ENCODE measurements at places on chromosomes 4 and X. TPM values are rescaled to one million over a fixed set of nuclear protein-coding genes. Genes with fewer than 3 reads are reported as not detected.

FAM114A1 gene
- total RNA-seq = 85.9 TPM

DNA sequence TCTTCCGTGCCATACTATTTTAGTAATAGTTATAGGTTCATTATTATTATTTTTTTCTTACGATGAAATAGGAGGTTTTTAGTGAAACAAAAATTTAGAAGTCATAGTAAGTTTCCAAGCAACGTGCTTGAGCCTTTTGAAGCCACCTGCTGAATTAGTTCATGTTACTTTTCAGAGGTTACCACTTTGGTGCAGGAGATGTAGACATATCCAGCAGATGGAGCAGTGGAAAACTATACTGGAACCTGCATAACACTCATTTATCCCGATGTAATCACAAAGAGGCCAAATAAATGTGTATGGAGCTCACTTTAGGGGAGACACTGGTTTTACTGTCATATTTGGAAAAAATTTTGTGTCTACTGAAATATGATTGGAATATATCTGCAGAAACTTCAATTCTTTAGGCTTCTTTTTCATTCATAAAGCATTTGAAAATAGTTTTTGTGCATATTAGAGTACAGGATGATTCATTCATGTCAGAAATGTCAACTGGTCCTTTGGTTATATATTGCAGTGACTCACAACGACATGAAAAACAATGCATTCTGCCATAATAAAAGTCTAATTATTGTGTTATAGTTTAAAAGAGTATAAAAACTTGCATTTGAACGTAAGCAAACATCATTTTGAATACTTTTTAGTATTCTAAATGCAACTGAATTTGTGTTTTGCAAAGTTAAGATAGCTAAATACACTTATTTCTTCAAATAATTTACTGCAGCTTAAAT, 2182.9 kb upstream of the TENM3 start:
- no peak for DNase-seq

DNA sequence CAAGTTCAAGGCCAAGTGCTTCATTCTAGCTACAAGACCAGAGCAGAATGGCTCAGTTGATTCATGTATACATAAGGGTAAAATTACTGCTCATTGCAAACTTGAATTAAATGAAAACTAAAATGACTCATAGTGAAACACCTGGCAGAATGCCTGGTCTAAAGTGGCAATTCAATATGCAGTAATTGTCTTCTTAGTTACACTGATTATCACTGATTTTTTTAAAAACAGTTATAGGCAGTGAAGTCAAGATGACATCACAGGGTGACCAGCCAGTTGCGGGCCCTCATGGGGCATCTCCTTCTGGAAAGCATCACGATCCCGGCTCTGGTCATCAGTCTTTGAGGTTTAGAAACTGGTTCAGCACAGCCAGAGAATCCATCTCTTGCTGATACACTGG, 154.2 kb downstream of the RAB28 start:
- DNase-seq = no peak

DNA sequence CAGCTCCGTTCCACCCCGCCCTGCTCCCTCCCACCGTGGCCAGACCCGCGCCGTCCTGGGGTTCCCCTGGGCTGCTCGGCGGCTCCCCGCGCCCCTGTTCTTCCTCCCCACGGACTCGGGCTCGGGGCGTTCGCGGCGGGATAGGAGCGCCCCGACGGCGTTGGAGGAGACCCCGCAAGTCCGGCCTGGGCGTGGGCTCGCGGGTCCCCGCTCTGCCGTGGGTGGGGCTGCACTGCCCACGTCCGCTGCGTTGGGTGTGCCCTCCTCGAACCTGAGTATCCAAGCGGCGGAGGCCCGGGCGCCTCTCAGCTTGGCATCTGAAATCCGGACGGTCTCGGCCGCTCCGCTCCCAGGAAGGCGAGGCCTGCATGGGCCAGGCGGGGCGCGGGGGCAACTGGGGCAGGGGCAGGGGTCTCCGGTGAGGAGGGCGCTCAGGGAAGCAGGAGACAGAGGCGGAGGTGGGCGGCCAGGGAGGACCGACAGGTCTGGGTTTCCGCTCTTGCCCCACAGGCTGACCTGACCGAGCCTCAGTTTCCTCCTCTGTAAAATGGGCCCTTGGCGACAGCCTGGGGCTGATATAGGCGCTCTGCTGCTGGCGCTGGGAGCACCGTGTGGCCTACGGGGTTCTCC, 12.0 kb upstream of the NAT8L start:
- DNase-seq = no peak

DNA sequence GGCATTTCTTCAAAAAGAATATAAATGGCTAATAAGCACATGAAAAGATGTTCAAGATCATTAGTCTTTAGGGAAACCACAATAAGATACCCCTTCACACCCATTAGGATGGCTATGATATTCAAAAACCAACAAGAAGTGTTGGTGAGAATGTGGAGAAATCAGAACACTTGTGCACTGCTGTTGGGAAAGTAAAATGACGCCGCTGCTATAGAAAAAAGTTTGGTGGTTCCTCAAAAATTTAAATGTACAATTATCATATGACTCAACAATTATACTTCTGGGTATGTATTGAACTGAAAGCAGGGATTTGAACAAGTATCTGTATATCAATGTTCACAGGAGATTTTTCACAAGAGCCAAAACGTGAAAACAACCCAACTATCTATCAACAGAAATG, 29.4 kb upstream of the NEUROG2 start:
- no peak for DNase-seq

GRCh38 chr4:19309378-19309777, 942.3 kb upstream of the SLIT2 start:
- DNase-seq = no peak

DNA sequence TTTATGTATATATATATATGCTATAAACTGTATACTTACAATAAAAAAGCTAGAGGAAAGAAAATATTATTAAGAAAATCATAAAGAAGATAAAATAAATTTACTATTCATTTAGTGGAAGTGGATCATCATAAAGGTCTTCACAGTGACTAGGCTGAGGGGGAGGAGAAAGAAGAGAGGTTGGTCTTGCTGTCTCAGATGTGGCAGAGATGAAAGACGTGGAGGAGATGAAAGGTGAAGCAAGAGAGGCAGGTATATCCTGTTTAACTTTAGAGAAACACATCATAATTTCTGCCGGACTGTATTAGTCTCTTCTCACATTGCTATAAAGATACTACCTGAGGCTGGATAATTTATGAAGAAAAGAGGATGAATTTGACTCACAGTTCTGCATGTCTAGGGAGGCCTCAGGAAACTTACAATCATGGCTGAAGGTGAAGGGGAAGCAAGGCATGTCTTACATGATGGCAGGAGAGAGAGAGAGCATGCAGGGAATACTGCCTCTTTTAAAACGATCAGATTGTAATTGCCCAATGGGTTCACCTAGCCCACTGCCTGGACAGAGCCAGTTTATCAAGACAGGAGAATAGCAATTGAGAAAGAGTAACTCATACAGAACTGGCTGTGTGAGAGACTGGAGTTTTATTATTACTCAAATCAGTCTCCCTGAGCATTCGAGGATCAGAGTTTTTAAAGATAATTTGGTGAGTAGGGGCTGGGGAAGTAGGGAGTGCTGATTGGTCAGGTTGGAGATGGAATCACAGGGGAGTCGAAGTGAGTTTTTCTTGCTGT, 22.1 kb upstream of the RRAGB start:
- DNase-seq = no peak

- DNase-seq = no peak
Observed at GRCh38 chrX:41923978-41924683, 777 bp upstream of the CASK start.

All from breast epithelium (tissue), 4 donors.